IMR-90 (cell line): ENCODE measurements at places on chromosomes 2 and 18.

DNA sequence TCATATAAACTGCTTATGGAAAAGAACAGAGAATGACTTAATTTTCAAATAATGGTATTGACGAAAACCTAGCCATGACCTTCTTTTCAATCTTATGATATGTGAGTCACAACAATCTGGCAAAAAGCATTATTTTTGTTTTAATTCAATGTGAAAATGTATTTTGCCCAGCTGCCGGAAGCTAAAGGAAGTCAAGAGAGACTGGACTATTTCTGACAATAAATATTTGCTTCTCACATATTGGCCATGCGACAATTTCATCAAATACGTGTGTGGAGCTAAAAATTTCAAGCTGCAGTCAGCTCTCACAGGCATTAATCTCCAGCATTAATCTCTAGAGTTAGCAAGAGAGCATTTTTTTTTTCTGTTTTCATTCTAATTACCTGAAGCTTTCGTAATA lies 881.0 kb downstream of the CPS1 start:
- DNase-seq = no peak
- no peaks in the 10 kb centered on the region for H3K27me3 ChIP-seq
- no peak overlapping the region for H3K27ac ChIP-seq
- no peak overlapping the region for H3K4me3 ChIP-seq

GRCh38 chr18:3721771-3722648 lies 272.0 kb downstream of the TGIF1 start:
- no peak for DNase-seq
- peaks cover 14% of the 10 kb centered on the region for H3K4me1 ChIP-seq
- H3K4me3 ChIP-seq = no peak overlapping the region
- peak overlapping the region; percentile 39 for H3K27ac ChIP-seq
- no peaks in the 10 kb centered on the region; the same call in 1 of the 2 replicates for H3K27me3 ChIP-seq
- no peaks in the 10 kb centered on the region for H3K36me3 ChIP-seq

DNA sequence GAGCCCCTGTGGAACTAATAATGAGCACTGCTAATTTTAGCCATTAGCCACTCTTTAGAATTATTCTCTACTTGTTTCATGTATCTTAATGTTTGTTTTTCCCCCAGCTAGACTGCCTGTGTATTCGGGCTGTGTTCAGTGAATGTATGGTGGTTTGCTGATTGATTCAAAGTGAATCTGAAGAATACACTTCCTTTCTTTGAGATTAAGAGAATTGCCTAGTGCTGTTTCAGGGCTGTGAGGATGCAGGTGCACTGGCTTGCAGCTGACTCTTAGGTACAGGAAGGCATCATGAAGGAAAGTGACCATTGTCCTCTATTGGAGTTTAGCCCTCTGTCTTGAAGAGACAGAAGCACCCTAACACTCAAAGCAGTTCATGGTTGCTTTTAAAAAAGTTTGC lies 138.7 kb downstream of the CERS6 start:
- H3K4me3 ChIP-seq = no peak overlapping the region
- no peak overlapping the region for H3K27ac ChIP-seq
- no peaks in the 10 kb centered on the region for H3K36me3 ChIP-seq
- no peaks in the 10 kb centered on the region for H3K27me3 ChIP-seq

- no peaks in the 10 kb centered on the region for H3K27me3 ChIP-seq
- no peaks in the 10 kb centered on the region for H3K36me3 ChIP-seq
- no peaks in the 10 kb centered on the region for H3K4me1 ChIP-seq
These were observed 123.0 kb upstream of the CCDC150 start for GRCh38 chr2:196516564-196516963.

- no peaks in the 10 kb centered on the region for H3K36me3 ChIP-seq
- H3K4me1 ChIP-seq = no peaks in the 10 kb centered on the region
- DNase-seq = no peak
These were observed 37.7 kb downstream of the SESTD1 start for GRCh38 chr2:179226961-179227259.

GRCh38 chr18:41999751-42000150 lies 44.7 kb downstream of the PIK3C3 start:
- H3K4me1 ChIP-seq = no peaks in the 10 kb centered on the region
- no peak for DNase-seq
- no peak overlapping the region for H3K4me3 ChIP-seq
- H3K27ac ChIP-seq = no peak overlapping the region

GRCh38 chr2:128376241-128377041 lies 57.8 kb upstream of the HS6ST1 start:
- H3K4me1 ChIP-seq = peaks cover 34% of the 10 kb centered on the region
- H3K4me3 ChIP-seq = no peak overlapping the region
- no peaks in the 10 kb centered on the region for H3K36me3 ChIP-seq
- no peaks in the 10 kb centered on the region for H3K27me3 ChIP-seq

DNA sequence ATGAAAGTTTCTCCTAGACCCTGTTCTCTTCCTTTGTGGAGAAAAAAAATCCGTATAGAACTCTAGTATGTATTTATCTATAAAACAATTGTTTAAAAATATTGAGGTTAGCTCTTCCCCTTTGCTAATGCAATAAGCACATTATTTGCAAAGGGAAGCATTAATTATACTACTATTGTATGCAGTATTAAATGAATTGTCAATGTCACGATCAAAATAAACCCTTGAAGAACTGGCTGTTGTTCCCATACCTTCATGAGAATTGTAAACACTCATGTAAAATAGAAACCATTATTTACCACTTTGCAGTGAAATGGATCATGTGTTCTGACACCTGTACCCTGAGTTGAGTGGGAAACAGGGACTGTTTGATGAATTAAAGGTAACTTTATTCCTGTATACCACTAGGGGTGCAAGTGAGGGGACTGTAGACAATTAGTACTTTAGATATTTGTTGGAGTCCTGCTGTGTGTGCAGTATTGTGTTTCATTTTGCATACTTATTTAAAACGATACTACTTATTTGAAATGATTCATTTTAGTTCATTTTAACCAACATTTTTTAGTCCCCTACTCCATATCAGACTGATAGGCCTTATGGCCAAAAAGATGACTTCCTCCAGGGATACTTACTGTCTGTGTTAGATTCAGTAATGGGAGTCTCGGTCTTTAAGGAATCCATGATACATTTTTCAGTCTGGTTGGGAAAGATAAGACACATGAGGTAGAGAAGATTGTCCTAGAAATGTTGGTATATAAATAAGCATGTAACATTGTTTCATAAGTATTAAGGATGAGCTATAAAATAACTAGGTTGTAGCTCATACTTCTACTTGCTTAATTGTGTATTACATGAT lies 7.9 kb downstream of the PKP4 start:
- no peak overlapping the region for H3K4me3 ChIP-seq
- no peaks in the 10 kb centered on the region for H3K36me3 ChIP-seq
- no peaks in the 10 kb centered on the region for H3K27me3 ChIP-seq
- no peak overlapping the region for H3K27ac ChIP-seq
- DNase-seq = peak; percentile 16

- H3K4me3 ChIP-seq = peak overlapping the region; percentile 92
- peaks cover 6% of the 10 kb centered on the region for H3K4me1 ChIP-seq
- peak overlapping the region; percentile 96 for H3K27ac ChIP-seq
- DNase-seq = peak; percentile 75
- H3K27me3 ChIP-seq = no peaks in the 10 kb centered on the region
These were observed 1.8 kb downstream of the SP3 start for GRCh38 chr2:173963323-173963816.

- H3K4me3 ChIP-seq = no peak overlapping the region
- H3K36me3 ChIP-seq = no peaks in the 10 kb centered on the region
- H3K4me1 ChIP-seq = no peaks in the 10 kb centered on the region; the same call in 1 of the 2 replicates
- no peaks in the 10 kb centered on the region for H3K27me3 ChIP-seq
- DNase-seq = no peak
These were observed 53.3 kb upstream of the COL5A2 start for GRCh38 chr2:189232759-189233406.

- H3K27ac ChIP-seq = no peak overlapping the region
- no peaks in the 10 kb centered on the region for H3K27me3 ChIP-seq
- no peak overlapping the region for H3K4me3 ChIP-seq
- peaks cover 6% of the 10 kb centered on the region; the same call in 1 of the 2 replicates for H3K36me3 ChIP-seq
These were observed 17.6 kb upstream of the KIDINS220 start for GRCh38 chr2:8855010-8855409.

DNA sequence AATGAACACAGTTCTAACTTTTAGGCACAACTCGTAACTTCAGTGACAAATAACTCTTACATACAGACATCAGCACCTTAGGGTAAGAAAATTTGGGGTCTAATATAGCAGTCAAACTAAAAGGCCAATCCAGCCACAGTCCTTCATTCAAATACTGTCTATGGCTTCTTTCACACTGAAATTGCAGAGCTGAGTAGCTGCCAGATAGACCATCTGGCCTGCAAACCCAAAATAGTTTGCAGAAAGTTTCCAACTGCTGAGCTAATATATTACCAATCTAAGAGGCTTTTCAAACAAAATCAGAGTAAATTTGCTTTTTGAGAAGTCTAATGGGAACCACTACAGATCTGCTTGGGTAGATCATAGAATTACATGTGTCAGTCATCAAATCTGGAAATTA lies 183.4 kb downstream of the GALR1 start:
- DNase-seq = no peak
- H3K27me3 ChIP-seq = no peaks in the 10 kb centered on the region
- H3K4me1 ChIP-seq = no peaks in the 10 kb centered on the region
- no peak overlapping the region for H3K4me3 ChIP-seq
- H3K36me3 ChIP-seq = no peaks in the 10 kb centered on the region

DNA sequence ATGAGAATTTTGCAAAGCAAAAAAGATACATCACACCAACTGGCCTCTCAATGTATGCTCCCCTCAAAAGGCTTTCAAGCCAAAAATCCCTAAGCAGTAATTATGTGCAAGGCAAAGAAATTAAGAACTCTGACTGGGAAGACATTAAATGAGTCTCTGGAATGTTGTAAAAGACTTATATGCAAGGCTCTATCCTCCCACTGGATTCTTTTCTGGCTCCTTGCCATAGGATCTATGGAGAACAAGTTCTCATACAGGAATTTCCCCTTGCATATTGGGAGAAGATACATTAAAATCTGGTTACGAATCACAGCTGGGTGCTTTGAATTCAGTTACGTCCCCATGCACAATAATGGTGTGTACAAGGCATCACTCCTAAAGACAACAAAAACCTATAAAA lies 73.4 kb upstream of the ATL2 start:
- no peaks in the 10 kb centered on the region for H3K36me3 ChIP-seq
- H3K27ac ChIP-seq = no peak overlapping the region
- peaks cover 50% of the 10 kb centered on the region for H3K27me3 ChIP-seq
- H3K4me3 ChIP-seq = no peak overlapping the region

- no peaks in the 10 kb centered on the region for H3K36me3 ChIP-seq
- no peak overlapping the region for H3K27ac ChIP-seq
- no peak overlapping the region for H3K4me3 ChIP-seq
- H3K4me1 ChIP-seq = no peaks in the 10 kb centered on the region
These were observed 141.5 kb downstream of the FBXO15 start for GRCh38 chr18:74006143-74006542.

DNA sequence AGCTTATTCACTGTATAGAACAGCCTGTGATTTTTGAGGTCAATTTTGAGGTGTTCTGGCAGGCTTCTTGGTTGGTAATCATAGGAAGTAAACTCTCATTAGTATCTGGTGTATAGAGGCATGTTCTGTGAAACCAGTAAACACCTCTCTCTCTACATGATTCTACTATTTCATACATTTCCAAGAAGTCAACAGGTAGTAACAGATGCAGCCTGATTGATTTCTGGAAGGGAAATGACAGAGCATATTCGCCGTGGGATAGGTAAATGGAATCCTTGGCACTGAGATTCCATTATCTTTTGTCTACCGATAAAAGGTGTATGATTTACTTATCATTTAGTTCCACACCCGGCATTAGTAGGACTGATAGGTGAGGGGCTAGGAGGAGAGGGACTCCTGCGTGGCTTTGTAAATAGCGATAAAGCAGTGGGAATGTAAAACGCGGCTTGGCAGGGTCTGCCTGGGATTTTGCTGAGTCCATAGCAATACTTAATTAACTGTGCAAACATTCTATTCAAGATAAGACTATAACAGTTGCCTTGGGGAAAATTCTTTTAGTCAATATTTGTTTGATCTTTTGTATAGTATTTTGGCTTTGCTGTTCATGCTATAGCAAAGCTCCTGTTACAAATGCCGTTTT lies 32.3 kb downstream of the LYPD6B start:
- no peaks in the 10 kb centered on the region for H3K27me3 ChIP-seq
- DNase-seq = no peak
- H3K4me3 ChIP-seq = no peak overlapping the region
- no peak overlapping the region for H3K27ac ChIP-seq

DNA sequence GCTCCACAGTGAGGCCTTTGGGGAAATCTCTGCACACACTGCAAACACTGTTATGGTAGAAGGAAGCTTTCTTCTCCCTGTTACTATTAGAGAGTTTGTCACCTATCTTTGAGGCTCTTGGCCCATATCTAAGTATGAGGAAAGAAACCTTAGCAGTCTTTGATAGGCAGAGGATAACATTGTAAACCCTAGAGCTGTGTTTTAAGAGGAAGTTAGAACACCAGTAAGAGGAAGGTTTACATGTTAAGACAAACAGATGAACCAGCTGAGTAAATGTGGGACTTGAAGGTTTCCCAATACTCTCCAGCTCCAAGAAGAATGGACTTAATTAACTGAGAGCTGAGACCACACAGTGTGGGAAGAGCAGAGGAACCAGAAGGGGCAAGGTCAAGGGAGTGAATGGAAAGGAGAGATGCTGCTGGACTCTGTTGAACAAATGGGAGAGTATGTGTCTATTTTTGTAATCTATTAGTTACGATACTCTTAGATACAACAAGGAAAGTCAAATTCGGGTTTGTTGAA lies 257.0 kb downstream of the DPP10 start:
- no peak overlapping the region for H3K27ac ChIP-seq
- DNase-seq = no peak
- no peaks in the 10 kb centered on the region for H3K4me1 ChIP-seq
- H3K36me3 ChIP-seq = no peaks in the 10 kb centered on the region

DNA sequence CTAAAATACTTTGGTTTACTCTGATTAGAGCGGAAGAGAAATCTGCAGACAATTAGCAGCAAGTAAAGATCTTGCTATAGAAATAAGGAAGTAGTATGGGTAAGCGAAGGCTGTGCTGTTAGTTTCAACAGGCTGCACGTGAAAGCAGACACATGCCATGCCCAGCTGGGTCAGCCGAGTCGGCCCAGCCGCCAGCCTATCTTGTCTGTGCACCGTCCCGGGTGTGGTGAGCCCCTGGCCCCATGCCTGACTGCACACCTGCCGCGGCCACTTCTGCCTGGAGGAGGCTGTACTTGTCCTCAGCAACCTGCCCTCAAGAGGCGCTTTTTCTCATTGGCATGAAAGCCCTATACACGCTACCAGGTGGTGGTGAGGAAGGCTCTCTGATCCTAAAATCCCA lies 185.5 kb downstream of the SEPTIN10 start:
- H3K4me3 ChIP-seq = no peak overlapping the region
- H3K4me1 ChIP-seq = peaks cover 3% of the 10 kb centered on the region; the same call in 1 of the 2 replicates
- H3K36me3 ChIP-seq = peaks cover 19% of the 10 kb centered on the region
- DNase-seq = no peak
- H3K27me3 ChIP-seq = no peaks in the 10 kb centered on the region
- H3K27ac ChIP-seq = no peak overlapping the region

GRCh38 chr2:216650626-216651257 lies 17.5 kb downstream of the IGFBP2 start:
- H3K4me3 ChIP-seq = no peak overlapping the region
- H3K27ac ChIP-seq = peak overlapping the region; percentile 78; the same call in 1 of the 2 replicates
- H3K36me3 ChIP-seq = no peaks in the 10 kb centered on the region
- H3K27me3 ChIP-seq = peaks cover 1% of the 10 kb centered on the region; the same call in 1 of the 2 replicates
- peaks cover 29% of the 10 kb centered on the region; the same call in 1 of the 2 replicates for H3K4me1 ChIP-seq

DNA sequence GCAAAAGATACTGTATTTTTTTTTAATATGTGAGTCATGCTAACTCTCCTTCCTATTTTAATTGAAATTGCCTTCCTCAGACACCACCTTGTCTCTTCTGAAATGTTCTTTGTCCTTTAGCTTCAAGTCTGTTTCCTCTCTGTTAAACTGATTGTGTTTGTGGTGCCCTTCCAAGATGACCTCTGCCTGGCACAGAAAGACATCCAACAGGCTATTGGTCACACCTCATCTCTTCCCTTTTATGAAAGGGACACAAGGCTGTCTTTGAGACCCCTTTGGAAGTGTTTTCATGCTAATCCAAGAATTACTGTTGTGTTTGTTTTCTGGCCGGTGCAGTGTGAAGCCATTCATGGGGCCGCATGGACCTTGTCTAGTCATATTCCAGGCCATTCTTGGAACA lies 94.0 kb upstream of the PIK3C3 start:
- H3K27me3 ChIP-seq = peaks cover 5% of the 10 kb centered on the region
- no peak overlapping the region for H3K4me3 ChIP-seq
- H3K36me3 ChIP-seq = no peaks in the 10 kb centered on the region
